ENCODE measurements at places on chromosomes 5 and 9.

GRCh38 chr9:98708933-98709911, at the start of gene GABBR2:
Gene GABBR2, minus strand, starts transcription at chr9:98708935. Its CDS starts 198 bp downstream, at chr9:98708737.
- DNase-seq = no peak

GRCh38 chr5:98905857-98906688, 22.7 kb downstream of the CHD1 start:
- DNase-seq = no peak

GRCh38 chr5:37437711-37438110, 58.6 kb downstream of the WDR70 start:
- DNase-seq = no peak

DNA sequence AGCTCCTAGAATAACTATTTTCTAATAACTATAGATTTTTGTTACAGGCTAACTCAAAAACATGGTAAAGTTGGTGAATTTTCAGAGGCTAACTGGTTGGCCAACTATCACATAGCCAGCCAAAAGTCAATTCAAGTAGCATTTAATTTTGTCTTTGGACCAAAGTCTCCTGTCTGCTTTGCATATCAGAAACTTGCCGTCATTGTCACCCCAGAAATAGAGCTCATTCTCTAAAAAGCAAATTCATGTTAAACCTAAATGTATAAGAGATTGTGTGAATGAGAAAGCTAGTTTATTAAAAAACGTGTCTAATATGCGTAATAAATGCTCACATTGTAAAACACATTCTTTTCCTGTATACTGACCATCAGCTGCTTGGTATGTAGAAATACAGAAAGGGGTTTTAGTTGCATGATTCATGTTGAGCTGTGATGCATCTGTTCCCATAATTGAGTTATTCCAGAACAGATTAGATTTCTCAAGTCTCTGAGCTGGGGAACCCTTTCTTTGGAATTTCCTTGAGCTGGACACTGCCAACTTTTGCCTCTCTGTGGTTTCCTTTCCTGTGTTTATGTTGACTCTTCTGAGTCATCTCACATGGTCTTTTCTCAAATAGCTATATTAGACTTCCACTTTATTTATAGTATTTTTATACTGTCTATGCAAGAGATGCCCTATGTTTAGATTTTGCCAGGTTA, 7.3 kb downstream of the SRFBP1 start:
- DNase-seq = peak; percentile 93

GRCh38 chr5:154514331-154514730, 36.3 kb upstream of the HAND1 start:
- DNase-seq = no peak

- DNase-seq = no peak
Observed at GRCh38 chr9:4994166-4994890, 9.3 kb downstream of the JAK2 start.

- DNase-seq = peak; percentile 84
Observed at GRCh38 chr9:114397848-114398605, 10.2 kb upstream of the AKNA start.

DNA sequence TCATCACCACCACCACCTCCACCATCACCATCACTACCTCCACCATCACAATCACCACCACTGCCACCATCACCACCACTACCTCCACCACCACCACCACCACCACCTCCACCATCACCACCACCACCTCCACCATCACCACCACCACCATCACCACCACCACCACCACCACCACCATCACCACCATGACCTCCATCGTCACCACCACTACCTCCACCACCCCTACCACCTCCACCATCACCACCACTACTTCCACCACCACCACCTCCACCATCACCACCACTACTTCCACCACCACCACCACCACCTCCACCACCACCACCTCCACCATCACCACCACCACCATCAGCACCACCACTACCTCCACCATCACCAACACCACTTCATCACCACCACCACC, 23.5 kb upstream of the ADCY2 start:
- DNase-seq = no peak

DNA sequence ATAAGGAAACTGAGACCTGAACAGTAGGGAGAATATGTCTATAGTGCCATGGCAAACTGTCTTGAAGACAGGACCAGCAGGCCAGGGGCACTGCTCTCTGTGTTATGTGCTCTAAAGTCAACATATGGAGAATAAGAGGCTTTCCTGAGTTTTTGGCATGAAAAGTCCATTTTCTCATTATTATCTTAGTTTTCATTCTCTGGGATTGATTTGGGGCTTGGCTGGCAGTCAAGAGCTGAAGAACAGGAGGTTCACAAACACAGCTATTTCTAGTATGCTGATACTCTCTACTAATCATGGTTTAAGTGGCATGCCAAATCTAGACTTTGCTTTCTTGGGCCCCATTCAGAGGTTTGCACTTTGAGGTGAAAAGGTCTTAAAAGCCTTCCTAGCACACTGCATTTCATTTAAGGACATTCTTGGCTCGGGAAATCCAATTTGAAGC, 404.4 kb downstream of the ZNF608 start:
- DNase-seq = no peak

DNA sequence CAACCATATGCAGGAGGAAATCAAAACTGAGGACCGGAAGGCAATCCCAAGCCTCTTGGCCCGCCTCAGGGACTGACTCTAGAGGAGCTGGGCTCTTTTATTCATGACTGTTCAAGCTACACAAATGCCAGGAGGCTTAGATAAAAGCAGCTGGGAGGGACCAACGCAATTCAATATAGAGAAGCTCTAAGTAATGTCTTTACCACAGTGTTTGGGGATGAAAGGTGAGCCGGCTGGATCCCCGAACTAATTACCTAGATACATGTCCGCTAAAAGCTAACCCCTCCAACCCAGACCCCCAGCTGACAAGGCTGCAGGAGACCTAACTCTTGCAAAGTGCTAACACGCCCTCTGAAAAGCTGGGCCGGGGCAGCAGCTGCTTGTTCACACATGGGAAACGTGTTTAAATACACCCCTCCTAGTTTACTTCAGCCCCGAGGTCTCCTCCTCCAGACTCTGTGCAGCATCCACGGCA, 67.5 kb downstream of the TLE1 start:
- no peak for DNase-seq

DNA sequence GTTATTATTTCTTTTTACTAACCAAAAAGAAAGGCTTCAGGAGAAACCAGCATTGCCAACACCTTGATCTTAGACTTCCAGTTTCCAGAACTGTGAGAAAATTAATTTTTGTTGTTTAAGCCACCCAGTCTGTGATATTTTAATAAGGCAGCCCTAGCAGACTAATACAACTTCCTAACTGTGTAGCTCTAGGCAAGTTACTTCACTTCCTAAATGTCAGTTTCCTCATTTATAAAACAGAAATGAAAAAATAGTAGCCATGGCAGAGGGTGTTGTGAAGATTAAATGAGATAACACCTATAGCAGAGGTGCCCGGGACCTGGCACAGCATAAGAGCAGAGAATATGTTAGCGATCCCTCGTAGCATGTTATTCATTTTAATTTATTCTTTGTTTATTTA, 66.6 kb upstream of the HAND1 start:
- DNase-seq = no peak

DNA sequence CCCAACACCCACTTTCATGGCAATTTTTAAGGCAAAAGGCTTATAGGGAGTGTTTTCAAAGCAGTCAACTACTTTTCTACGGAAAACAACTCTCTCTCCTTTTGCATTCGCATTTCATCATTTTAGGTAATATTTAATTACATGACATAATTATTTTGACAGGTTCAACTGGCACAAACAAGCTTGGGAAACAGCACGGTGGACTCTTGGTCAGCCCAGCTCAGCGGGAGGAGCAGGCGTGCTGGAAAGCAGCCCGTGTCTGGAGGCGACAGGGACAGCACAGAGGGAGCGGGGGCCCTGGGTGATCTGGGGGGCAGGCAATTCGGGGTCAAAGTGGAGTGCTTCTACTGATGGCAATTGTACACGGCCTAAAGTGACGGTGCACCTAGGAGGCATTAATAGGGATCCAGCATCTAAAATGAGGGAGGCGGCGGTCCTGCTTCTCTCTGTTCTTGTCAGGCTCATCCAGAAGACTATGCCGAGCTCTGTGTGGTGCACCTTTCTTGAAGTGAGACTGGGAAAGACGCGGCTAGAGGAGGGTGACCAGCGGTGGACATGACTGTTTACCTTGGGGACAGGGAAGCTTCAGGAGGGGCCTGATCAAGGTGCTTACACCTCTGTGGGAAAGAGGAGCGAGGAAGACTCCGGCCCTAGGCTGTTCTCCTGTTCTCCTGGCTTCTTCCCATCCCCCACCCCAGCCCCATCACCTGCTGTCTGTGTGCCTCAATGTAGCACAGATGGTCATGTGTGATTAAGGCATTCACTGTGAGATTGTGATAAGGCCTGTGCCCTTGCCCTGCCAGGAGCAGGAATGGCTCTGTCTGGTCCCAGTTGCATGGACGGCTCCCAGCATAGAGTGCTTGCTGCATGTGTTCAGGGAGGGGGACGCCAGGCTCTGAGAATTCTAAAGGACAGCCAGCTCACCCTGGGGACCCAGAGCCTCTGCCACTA, 3.4 kb downstream of the MYMK start:
- DNase-seq = no peak

- DNase-seq = no peak
Observed at GRCh38 chr5:111731638-111732037, 25.4 kb downstream of the NREP start.

Measured in amniotic stem cell (primary cell).